Tracheal epithelial cell (primary cell): ENCODE measurements at places on chromosomes 5 and 9. TPM values are rescaled to one million over a fixed set of nuclear protein-coding genes. Genes with fewer than 3 reads are reported as not detected.

Gene C9orf153
- total RNA-seq, result 0.48 and 0.85 TPM in 2 replicates

Gene NIPSNAP3A
- total RNA-seq, result 23.0 and 32.0 TPM in 2 replicates

Gene OMD
- not detected in 2 replicates for total RNA-seq

Gene SLC34A3
- total RNA-seq, result not detected in 2 replicates

Gene PHYHD1
- 1.1 and 13.3 TPM in 2 replicates for total RNA-seq

Gene C9orf152
- total RNA-seq, result under 0.01 TPM in 1 of 2 replicates, not detected in the other

Gene PRSS3
- 14.2 and 48.0 TPM in 2 replicates for total RNA-seq

Gene SLC35A4
- total RNA-seq, result 10.4 and 16.9 TPM in 2 replicates

Gene TRIM7
- 28.2 and 43.3 TPM in 2 replicates for total RNA-seq

Gene SLC36A2
- not detected in 2 replicates for total RNA-seq

Gene BTNL9
- not detected in 2 replicates for total RNA-seq

Gene PROB1
- 0.72 and 1.5 TPM in 2 replicates for total RNA-seq

Gene SNCAIP
- under 0.01 TPM in 1 of 2 replicates, not detected in the other for total RNA-seq

Gene ALDH1A1
- total RNA-seq, result 3.4 and 6.2 TPM in 2 replicates

Gene FAT2
- 88.4 and 139 TPM in 2 replicates for total RNA-seq

Gene NCS1
- 40.1 and 60.7 TPM in 2 replicates for total RNA-seq

Gene ANKDD1B
- total RNA-seq, result 0.72 and 1.5 TPM in 2 replicates

Gene SPINK5
- total RNA-seq, result 5.5 and 14.1 TPM in 2 replicates

Gene PCDHGA2
- total RNA-seq, result 0.21 and 0.48 TPM in 2 replicates

Gene LSM11
- total RNA-seq, result 3.6 and 4.1 TPM in 2 replicates

Gene WDR31
- total RNA-seq, result 1.2 and 3.8 TPM in 2 replicates

Gene CDC25C
- total RNA-seq, result 0.72 TPM in 1 of 2 replicates, not detected in the other

Gene LCN1
- not detected in 2 replicates for total RNA-seq

Gene TMOD1
- total RNA-seq, result 0.48 TPM in 1 of 2 replicates, not detected in the other

Gene SLC46A2
- not detected in 2 replicates for total RNA-seq

Gene PRR16
- total RNA-seq, result 0.48 TPM in 1 of 2 replicates, not detected in the other

Gene TMEM232
- 1.4 and 1.5 TPM in 2 replicates for total RNA-seq

Gene ADGRD2
- total RNA-seq, result 0.21 TPM in 1 of 2 replicates, not detected in the other

Gene GABRG2
- under 0.01 TPM in 1 of 2 replicates, not detected in the other for total RNA-seq

Gene TMEM252
- not detected in 2 replicates for total RNA-seq
